Activated CD4-positive, alpha-beta T cell treated with anti-CD3 and anti-CD28 coated beads, Interleukin-2, Interleukin-6, amounts not matched to agents 100 ng/mL and 50 ng/mL, durations not matched to agents 16 hours and 8 hours (primary cell): ENCODE measurements at places on chromosomes 7 and 10.

DNA sequence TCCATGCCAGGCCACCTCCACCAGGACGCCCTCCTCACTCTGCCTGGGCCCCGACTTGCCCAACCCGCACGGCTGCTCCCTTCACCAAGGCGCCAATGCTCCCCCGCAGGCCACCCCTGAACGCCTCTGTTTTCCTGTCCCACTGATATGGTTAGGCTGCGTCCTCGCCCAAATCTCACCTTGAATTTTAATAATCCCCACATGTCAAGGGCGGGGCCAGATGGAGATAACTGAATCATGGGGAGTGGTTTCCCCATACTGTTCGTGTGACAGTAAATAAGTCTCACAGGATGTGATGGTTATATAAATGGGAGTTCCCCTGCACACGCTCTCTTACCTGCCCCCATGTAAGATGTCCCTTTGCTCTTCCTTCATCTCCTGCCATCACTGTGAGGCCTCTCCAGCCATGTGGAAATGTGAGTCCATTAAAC lies 29.8 kb downstream of the RSU1 start:
- peak; percentile 70 for DNase-seq

DNA sequence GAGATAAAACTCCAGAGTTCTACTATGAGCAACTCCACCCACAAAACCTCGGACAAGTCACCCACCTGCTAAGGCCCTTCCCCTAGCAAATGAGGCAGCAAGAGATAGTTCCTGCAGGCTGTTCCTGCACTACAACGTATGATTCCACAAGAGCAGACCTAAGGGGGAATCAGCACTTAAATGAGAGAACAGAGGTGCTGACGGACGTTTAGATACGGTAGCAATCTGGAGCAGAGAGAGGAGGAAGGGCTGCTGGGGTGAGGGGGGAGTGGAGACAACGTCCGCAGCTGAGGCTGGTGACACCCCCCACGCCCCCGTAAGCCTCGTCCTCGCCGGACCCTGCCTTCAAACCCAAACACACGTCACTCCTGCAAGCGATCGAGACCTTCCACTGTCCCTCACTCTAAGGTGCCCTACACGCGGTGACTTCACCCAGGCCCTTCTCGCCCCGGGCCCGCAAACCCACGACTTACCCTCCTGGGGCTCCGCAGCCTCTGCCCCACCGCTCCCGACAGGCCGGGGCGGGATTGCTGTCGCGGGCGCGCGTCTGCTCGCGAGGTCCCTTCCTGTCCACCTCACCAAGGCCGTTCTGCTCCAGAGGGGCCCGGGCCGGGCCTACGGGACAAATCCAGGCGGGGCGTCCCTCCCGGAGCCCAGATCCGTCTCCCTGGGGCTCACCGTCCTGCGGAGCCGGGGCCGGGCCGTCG lies 635 bp downstream of the ZNF12 start:
- peak; percentile 23 for DNase-seq

DNA sequence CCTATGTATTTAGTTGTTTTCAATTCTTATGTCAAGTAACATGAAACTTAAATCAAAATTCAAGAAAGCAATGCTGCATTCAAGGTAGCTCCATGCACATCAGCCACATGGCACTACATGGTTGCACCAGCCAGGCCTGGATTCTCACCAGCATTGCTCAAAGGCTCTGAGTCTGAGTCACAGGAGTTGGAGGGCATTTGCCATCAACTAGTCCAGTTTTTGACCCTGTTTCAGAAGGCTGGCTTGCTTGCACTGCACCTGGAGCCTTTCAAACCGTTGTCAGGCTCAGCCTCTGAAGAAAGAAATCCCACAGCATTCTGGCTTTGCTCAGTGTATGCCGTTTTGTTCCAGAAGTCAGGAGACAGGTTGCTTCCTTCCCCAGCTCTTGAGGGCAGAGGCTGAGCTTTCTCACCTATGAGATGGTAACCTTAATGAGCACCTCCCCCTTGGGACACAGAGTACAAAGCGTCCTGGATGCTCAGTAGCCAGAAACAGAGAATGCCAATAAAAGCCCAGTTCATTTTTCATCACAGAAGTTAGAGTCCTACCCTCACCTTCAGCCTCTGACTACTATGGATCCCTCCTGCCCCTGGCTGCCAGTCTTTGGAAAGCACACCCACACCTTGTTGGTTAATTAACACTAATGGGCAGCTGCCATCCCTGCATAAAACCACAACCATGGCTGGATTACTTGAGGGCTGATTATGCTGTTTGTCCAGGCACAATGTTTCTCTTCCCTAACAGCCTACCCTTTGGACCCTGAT lies 288.4 kb upstream of the LRRTM3 start:
- no peak for DNase-seq

DNA sequence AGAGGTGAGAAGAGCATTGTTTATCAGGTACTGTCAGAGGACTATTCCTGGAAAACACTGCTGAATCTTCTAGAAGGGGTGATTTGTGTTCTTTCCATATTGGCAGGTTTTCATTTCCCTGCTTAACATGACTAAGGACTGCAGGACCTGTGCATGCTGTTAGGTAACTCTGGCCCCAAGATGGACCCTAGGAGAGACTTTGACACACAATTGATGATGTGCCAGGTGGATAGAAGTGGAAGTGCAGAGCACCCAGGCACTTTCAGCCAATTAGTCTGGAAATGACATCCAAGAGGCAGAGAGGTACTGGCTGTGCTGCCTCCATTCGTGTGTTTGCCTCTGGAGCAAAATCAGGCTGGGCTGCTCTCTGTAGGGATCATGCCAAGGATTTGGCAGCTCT lies 496.3 kb upstream of the GALNT17 start:
- DNase-seq, result no peak

DNA sequence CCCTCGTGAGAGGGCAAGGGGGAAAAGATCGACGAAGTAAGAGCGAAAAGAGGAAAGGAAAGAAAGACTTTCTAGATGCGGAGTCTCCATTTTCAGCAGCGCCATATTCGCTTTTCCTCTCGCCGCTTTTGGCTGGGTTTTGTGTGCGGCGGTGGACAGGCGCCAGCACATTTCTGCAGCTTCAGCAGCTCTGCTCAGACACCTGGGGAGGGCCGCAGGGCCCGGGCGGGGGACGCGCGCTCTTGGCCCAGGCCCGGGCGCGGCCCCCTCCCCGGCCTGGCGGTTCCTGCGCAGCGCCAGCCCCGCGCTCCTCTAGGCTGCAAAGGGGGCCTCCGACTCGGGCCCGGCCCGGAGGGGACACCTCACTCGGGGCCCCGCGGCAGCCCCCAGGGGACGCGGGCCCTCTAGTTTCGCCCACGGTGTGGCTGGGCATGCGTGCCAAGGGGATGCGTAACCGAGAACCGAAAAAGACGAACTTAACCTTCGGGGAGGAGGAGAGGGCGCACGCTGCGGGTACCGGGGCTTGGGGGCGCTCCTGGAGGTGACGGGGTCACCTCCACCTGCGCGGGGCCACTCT lies 34.5 kb upstream of the EBLN1 start:
- peak; percentile 63 for DNase-seq

GRCh38 chr7:79199961-79200360 lies 253.5 kb downstream of the MAGI2 start:
- no peak for DNase-seq

DNA sequence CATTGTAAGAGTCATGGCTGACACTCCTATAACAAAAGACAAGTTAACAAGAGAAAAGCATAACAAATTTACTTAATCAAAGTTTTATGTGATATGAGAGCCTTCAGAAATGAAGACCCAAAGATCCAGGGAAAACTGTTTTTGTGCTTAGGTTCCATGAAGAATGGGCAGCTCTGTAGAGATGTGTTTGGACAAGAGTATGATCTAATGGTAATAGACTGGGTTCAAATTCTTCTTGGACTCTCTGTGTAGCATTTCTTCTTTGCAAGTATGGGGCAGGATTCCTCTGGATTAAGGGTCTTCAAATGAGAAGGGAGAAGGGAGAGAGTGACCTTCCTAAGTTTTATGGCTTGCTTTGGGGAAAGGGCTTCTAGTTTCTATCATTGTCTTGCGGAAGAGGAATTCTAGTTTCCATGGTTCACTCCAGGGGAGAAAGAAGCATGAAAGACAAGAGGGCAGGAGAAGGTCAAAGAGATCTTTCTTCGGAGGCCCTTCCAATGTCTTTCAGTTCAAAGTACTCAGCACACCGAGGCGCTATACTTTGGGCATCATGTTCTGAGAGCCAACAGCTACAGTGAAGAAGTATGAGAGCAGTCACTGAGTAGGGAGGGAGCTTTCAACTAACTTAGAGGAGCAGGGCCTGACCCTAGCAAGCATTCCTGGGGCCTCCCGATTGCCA lies 15.4 kb downstream of the IFIT3 start:
- DNase-seq, result no peak

- DNase-seq, result no peak
These were observed 932 bp downstream of the ESYT2 start for GRCh38 chr7:158828133-158829020.

DNA sequence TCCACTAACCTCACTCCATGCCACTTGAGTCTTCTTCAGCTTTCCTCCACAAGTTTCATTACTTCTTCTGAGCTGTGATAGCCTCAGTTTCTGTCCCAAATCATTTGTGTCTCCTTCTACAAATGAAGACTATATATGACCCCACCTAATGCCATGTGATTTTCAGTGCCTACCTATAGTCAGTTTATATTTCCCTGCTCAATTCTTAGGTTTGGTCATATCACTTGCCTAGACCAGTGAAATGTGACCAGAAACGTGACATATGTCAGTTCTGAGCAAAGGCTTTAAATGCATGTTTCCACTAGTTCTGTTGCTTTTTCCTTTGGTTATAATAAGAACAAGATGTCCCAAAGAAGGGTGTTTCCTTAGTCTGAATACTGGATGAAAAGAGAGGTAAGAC lies 24.6 kb upstream of the REEP3 start:
- DNase-seq, result no peak

GRCh38 chr7:79513261-79513660 lies 59.8 kb upstream of the MAGI2 start:
- DNase-seq, result no peak

DNA sequence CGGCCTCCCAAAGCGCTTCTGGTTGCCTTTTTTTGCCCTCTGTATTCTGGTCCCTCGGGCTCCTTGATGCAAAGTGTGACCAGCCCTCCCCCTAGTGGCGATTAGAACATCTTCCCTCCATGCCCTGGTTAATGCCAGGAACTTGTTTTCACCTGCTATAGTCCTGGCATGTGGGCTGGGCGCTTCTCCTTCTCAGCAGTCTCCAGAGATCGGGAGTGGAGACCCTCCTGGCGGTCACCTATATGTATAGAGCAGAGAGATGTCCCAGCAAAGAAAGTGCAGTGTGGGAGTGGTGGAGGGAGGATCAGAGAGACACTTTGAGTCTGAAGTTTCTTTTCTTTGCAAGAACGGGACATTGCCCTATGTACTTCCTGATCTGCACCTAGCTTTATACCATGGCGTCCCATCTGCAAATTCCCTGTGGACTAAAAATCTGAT lies 264.1 kb downstream of the OTUD1 start:
- DNase-seq, result peak; percentile 70

DNA sequence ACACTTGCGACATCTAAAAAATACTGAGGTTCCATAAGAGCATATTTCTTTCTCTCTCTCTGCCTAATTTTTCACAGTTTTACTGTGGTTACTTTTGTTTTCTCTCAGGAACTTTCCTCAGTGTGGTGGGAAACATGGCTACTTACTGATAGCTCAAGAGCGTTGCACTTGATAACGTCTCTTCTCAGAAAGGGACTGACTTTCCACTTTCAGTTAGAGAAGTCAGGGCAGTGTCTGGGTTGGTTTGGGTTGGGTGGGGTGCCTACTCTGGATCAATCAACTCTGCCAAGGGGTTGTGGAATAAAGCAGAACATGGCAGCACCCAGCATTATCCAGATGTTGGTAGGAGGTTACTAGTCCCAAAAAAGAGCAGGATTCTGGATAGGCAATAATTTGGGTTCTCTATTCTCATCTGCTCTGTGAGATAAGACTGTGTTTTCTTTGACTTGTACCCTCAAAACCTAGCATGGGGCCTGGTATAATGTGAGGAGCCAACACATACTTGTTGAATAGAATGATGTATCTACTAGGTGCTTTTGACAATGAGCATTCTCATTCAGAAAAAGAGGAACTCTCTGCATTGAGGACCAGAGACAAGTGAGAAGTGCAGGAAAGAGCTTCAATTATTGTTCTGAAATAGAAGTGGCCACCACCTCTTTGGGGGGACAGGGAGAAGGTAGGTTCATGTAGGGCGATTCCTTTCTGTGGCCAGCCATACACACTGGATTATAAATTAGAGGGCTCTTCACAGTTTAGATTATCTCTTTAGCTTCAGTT lies 315.7 kb downstream of the REEP3 start:
- DNase-seq, result no peak

DNA sequence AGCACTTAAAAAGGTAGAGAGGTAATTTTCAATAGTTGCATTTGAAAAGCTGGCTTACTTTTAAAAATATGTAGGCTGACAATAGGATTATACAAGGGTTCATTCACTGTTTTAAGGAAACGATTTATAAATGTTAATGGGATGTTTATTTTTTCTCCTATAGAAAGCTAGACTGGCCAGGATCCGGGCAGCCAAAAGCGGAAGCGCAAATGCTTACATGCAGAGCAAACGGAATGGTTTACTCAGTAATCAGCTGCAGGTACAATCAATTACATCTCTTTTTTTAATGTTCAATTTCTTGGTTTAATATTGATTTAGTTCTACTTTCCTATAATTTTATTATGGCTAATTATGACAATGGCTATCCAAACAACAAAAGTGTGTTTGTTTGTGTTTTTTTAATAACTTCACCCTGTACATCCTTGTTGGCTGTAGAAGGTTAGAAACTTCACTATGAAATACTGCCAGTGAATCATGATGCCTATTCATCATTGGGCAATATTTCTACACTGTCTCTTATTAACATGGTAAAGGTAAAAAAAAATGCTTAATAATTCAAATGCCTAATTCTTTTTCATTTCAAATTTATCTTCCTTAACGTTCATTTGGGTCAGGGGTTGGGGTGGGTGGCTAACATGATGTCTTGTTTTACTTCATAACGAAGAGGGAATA lies 116.4 kb downstream of the TSPAN12 start:
- no peak for DNase-seq

- DNase-seq, result no peak
These were observed 43.9 kb upstream of the SLC29A3 start for GRCh38 chr10:71274901-71275796.

GRCh38 chr7:65438598-65438997 lies 64.9 kb downstream of the ZNF92 start:
- DNase-seq, result no peak

DNA sequence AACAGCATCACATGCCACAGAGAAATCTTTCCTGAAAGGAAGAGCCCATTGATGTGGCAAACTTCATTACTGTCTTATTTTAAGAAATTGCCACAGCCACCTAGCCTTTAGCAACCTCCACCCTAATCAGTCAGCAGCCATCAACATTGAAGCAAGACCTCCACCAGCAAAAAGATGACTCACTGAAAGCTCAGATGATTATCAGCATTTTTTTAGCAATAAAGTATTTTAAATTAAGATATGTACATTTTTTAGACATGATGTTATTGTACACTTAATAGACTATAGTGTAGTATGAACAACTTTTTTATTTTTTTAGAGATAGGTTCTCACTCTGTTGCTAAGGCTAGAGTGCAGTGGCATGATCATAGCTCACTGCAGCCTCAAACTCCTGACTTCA lies 14.8 kb downstream of the STEAP1B start:
- no peak for DNase-seq

GRCh38 chr10:86759073-86759672 lies 2.8 kb downstream of the BMPR1A start:
- no peak for DNase-seq
